ENCODE measurements at places on chromosomes 7 and 10. TPM values are rescaled to one million over a fixed set of nuclear protein-coding genes. Genes with fewer than 3 reads are reported as not detected.

- peak; percentile 70 for ATAC-seq
Observed at GRCh38 chr7:6015917-6016652, 7.0 kb downstream of the AIMP2 start.

GRCh38 chr7:17301471-17302456 lies 3.3 kb downstream of the AHR start:
- no peak for ATAC-seq

GRCh38 chr7:76244781-76245391 lies 43.2 kb downstream of the SRRM3 start:
- no peak for ATAC-seq

DNA sequence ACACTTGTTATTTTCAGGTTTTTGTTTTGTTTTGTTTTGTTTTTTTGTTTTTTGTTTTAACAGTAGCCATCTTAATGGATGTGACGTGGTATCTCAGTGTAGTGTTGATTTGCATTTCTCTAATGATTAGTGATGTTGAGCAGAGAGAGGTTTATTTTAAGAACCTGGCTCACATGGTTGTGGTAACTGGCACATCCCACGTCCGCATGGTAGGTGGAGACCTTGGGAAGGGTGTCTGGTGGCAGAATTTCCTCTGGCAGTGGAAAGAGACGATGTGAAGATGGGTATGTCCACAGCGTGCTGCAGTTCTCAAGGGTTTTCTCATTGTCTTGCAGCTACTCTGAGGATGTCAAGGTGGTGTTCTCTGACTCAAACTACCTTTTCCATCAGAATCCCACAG lies 252.2 kb downstream of the GALNT17 start:
- no peak for ATAC-seq

DNA sequence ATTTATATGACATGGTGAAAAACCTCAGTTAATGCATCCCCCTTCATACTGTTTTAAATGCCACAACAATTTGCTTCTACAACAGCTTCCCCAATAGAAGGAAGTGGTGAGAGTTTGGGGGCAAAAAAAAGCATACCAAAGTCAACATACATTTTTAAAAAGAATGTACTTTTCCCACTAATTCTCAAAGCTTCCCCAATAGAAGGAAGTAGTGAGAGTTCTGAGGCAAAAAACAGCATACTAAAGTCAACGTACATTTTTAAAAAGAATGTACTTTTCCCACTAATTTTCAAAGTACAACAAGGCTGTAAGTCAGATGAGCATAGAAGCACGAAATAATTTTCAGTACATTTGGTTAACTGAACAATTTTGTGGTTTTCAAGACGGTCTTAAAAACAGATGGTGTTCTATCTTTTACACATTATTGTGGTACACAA lies 24.0 kb downstream of the WASL start:
- ATAC-seq = no peak

GRCh38 chr10:127046975-127047877 lies 142.0 kb downstream of the DOCK1 start:
- no peak for ATAC-seq

The GPR26 gene
- 0.11 TPM for total RNA-seq

GRCh38 chr7:139582130-139582650 lies 58.7 kb downstream of the CLEC2L start:
- no peak for ATAC-seq

The PDZD7 gene
- total RNA-seq = 4.7 TPM

GRCh38 chr7:156993021-156993924 lies 17.2 kb downstream of the MNX1 start:
- ATAC-seq = no peak

The PRSS37 gene
- 0.58 TPM for total RNA-seq

DNA sequence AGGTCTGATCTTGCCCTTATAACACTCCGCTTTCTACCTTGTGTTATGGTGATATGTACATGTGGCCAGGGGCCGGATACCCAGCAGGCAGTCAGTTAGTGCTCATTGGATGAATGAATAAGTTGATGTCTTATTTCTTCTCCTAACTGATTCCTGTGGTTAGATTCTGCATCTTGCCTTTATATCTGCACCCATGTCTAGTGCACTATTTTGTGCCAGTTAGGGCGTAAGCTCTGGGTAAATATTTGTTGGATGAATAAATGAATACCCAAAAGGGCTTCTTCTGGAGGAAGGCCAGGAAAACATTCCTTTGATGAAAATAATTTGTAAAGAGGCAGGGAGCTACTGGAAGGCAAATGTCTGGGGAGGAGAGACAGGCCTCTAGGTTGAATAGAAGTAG lies 148.2 kb downstream of the CHN2 start:
- no peak for ATAC-seq

DNA sequence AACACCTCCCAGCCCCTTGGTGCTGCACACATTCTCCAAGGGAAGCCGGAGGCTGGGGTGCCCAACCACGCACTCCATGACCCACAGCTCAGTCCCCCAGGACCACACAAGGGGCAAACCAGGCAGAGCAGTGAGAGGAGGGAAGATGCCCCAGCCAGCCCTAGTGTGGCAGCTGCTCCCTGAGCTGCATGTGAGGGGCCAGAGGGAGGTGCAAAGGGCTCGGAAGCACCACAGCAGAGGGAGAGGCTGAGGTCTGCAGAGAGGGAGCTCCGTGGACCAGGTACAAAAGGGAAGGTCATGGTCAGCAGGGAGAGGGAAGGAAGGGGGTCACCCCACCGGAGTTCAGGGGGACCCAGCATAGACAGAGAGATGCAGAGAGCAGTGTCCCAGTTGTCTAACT lies 1.5 kb upstream of the CALML5 start:
- peak; percentile 28 for ATAC-seq

The AKR1C4 gene
- not detected for total RNA-seq

DNA sequence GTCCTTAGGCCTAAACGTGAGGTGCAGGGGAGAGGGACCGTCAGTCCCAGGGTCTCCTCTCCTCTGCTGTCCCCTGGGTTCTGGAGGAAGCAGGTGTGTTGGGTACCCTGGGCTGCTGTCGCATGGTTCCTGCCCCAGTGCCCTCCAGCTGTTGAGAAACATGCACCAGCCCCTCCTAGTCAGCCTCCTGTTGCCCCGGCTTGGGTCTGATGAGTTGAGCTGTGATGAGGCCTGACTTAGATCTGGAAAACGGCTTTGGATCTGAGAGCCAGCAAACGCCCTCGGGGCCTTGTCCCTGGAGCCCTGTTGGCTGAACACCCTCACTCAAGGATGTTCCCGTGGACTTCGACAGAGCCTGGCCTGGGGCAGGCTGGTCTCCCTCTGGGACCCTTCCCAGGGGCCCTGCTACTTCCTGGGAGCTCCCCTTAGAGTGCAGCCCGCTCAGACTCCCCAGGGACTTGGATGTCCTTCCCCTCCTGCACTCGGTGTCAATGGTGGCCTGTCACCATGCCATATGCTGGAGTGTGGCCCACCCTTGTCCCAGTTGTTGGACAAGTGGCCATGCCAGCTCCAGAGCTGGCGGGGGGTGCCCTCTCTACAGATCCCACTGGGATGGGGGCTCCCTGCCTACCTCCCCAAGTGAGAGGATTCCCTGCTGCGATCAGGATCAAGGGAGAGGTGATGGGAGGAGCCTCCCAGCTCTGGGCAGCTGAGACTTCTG lies 12.3 kb downstream of the ZNF316 start:
- ATAC-seq = no peak

DNA sequence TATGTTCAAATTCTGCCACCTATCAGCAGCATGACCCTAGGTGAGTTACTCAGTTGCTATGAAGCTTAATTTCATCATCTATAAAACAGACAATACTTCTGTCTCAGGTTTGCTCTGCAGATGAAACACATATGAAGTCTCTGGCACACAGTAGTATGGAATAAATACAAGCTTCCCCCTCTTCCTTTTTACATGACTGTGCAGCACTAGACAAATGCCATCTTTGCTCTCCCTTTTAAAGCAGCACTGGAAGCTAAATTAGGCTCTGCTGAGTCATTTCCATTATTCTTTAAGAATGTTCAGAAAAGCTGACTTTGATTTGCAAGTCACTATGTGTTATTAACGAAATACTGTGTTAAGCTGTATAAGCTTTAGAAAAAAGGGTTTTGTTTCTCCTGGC lies 40.7 kb upstream of the ANAPC16 start:
- no peak for ATAC-seq

DNA sequence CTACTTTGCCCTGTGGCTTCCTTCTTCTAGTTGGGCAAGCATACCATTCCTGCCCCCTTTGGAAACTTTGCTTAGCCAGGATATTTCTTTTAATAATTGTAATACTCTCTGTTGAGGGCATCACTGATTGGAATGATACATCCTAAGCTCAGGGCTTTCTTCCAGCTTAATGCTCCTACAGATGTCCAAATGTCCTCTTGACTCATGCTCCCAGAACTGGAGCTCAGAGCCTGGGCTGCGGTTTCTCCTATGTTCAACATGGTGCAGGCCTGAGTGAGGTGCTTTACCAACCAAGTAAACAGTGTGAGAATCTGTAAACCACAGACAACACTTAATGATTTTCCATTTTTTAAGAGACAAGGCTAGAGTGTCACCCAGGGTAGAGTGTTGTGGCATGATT lies 108.6 kb downstream of the LRRC4 start:
- no peak for ATAC-seq

DNA sequence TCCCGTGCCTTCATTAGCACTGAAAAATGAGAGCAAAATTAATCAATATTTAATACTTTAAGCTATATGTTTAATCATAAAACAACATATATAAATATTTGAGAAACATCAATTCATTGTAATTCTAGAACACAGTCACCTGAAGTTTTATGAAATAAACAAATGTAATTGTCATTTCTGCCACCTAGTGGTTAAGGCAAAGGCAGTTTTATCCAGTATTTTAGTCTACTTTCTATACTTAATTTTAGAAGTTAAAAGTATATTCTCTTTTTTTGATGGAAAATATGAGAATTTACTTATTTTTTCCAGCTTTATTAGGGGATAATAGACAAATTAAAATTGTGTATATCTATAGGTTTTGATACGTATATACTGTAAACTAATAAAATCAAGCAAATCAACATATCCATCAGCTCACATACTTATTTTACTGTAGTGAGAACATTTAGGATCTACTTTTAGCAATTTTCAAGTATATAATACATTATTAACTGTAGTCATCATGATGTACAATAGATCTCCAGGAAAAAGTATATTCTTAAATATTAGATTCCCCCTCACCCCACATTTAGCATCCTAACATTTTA lies 16.9 kb downstream of the PCGF6 start:
- ATAC-seq = no peak

- ATAC-seq = no peak
Observed at GRCh38 chr7:142887282-142888015, 1.9 kb upstream of the TRPV6 start.

- ATAC-seq = no peak
Observed at GRCh38 chr7:127177156-127177555, 75.6 kb downstream of the GRM8 start.

DNA sequence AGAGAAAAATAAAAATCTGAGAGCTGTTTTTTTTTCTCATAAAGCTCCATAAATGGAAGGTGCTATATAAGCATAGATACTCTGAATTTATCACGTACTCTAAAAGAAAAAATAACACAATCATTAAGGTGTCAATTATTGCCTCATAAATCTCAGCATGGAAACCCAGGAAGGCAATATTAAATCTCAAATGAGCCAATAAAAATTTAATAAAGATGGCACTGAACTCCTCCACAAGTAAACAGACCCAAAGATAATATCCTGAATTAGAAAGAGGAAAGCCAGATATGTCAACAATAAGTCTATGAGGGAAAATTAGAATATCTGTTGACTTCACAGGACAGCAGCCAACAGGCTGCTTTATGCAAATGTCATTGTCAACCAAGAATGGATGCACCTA lies 66.5 kb downstream of the CDK6 start:
- ATAC-seq = no peak

- no peak for ATAC-seq
Observed at GRCh38 chr10:10658172-10658785, 359.4 kb upstream of the CELF2 start.

DNA sequence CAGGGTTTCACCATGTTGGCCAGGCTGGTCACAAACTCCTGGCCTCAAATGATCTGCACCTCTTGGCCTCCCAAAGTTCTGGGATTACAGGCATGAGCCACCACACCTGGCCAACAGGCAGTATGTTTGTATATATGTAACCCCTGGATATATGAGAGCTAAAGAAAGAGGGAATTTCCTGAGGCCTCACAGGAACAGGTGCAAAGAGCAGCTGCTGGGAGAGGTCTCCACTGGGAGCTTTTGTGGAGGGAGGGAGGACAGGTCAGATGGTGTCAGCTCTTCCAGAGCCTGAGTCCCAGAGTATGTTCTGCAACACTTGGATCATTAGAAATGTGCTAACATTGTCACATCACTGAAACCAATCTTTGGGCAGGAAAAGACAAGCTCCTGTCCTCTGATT lies 110.1 kb upstream of the KIF5B start:
- no peak for ATAC-seq

DNA sequence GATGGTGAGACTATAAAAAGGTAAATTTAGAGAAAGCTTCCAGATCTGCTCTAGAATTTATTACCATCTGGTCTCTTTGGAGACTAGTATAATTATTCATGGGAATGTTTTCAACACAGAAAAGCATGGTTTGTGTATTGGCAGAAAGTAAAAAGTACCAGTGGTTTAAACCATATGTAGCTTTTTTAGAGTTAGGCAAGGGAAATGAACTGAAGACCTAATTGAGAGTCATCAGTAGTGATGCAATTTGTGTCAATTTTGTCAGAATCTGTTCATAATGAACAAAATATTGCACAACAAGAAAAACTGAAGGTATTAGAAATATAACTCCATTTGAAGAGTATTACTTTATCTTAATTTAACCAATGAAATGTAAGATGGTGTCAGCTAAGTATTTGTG lies 181.4 kb downstream of the ADK start:
- ATAC-seq = no peak

DNA sequence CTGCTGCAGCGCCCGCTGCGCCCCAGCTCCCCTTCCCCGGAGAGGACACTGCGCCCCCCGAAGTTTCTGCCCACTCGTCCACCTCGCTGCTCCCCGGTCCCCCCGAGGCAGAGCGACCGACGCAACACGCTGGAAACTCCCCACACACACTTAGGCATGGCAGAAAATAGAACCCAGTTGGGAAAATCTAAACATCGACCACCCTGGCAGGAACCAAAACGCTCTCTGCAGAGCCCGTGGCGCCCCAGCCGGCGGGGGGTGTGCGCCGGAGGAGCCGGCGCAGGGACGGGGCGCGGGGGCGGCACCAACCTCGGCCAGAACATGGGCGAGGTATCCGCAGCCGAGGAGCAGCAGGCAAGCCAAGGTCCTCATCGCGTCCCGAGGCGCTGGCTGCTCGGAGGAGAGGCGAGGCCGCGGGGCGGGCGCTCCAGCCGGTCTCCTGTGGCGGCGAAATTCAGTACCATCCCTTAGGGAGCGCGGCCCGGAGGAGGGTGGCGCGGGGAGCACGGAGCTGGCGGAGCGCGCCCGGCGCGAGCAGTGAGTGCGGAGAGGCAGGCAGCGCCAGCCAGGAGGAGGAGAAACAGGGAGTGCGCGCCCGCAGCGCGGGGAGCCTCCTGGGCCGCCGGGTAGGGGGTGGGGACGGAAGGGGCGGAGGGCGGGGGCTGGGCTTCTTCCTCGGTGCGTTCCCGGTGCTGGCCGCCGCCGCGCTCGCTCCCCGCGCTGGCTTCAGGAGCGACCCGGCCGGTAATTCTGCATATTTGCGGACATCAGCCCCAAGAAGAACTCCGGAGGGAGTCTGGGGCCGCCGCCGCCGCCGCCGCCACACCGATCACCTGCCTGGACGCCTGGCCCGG lies 789 bp downstream of the PDGFA start:
- ATAC-seq = peak; percentile 9
